A549 (cell line): ENCODE measurements at places on chromosomes 2 and 18. TPM values are rescaled to one million over a fixed set of nuclear protein-coding genes. Genes with fewer than 3 reads are reported as not detected.

GRCh38 chr2:202129841-202130240 lies 56.8 kb downstream of the KIAA2012 start:
- DNase-seq = no peak

DNA sequence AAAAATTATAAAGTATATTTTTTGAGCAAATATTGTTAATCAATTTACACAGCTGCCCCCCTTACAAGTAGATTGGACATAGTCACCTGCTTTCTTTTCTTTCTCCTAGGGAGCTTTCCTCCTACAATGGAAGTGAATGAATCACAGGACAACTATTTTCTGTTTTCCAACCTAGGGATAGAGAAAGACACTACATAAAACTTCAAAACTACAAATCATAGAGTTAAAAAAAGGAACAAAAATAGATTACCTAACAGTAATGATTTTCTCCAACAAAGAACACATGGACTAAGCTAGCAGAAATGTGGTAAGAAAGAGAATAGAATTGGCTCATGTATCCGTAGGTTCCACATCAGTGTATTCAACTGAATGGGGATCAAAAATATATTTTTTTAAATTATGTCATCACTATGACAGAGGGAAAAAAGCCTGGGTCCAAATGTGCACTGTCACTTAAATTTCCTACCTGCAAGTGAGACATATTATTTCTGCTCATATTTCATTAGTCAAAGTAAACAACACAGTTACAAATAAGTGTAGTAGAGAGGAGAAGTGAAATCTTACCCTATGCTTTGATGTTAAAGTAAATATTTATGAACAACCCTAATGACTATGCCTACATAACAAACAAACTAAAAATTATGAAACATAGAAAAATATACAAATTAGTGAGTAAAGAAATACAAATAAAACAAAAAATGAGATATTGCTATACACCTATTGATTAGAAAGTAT lies 756.7 kb downstream of the SOCS6 start:
- no peak for DNase-seq

DNA sequence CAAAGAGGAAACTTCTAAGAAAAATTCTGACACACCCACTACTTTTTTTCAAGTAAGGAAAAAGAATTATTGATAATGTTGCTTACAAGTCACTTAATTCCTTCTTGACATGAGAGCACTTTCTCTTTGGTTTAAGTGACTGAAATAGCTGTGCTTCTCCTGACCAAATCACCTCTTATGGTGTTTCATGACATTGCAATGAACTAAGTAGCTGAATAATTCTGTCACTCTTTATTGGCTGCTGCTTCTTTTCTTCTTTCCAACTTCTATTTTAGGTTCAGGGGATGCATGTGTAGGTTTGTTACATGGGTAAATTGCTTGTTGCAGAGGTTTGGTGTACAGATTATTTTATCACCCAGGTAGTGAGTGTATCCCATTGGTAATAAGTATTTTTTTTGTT lies 447.6 kb upstream of the NETO1 start:
- DNase-seq = no peak

GRCh38 chr18:34928088-34928753 lies 113.0 kb upstream of the MAPRE2 start:
- DNase-seq = peak; percentile 55

Gene CGREF1
- 4.5 to 5.4 TPM (median 5.1 TPM) in 3 replicates for polyA plus RNA-seq

Gene MGAT4A
- polyA plus RNA-seq = 0.61 to 0.77 TPM (median 0.75 TPM) in 3 replicates
